Effector CD4-positive, alpha-beta T cell (primary cell): ENCODE measurements at places on chromosomes 1 and 21.

GRCh38 chr1:209879539-209879938 is 51.8 kb downstream of the UTP25 start:
- DNase-seq, result no peak

DNA sequence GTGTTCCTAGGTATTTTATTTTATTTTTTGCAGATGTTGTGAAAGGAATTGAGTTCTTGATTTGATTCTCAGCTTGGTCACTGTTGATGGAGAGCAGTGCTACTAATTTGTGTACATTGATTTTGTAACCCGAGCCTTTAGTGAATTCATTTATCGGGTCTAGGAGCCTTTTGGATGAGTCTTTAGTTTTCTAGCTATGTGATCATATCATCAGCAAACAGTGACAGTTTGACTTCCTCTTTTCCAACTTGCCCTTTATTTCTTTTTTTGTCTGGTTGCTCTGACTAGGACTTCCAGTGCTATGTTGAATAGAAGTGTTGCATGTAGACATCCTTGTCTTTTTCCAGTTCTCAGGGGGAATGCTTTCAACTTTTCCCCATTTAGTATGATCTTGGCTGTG is 138.9 kb downstream of the LHX8 start:
- no peak for DNase-seq

DNA sequence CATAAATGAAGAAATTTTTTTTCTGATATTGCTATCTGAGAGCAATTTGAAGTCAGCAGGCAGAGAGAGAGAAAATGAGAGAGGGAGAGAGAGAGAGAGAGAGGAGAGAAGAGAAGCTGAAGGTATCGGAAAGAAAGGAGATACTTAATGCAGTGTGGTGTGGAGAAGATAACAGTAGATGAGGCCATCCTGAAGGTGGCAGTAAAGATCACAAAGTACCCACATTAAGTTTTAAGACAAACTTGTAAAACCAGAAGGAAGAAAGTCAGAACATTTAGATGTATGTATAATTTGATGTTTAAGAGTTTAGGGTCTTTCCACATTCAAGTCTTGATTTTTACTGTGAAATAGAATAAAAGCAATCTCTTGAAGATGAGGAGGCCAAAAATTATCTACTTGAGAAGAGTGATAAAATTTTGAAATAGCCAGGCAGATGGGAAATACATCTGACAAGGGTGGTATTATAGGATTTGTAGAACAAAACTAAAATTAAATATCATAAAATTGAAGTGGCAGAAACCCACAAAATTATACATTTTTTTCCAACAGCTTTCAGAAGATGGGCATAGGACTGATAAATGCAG is 1753.4 kb downstream of the MRPL39 start:
- DNase-seq, result no peak

DNA sequence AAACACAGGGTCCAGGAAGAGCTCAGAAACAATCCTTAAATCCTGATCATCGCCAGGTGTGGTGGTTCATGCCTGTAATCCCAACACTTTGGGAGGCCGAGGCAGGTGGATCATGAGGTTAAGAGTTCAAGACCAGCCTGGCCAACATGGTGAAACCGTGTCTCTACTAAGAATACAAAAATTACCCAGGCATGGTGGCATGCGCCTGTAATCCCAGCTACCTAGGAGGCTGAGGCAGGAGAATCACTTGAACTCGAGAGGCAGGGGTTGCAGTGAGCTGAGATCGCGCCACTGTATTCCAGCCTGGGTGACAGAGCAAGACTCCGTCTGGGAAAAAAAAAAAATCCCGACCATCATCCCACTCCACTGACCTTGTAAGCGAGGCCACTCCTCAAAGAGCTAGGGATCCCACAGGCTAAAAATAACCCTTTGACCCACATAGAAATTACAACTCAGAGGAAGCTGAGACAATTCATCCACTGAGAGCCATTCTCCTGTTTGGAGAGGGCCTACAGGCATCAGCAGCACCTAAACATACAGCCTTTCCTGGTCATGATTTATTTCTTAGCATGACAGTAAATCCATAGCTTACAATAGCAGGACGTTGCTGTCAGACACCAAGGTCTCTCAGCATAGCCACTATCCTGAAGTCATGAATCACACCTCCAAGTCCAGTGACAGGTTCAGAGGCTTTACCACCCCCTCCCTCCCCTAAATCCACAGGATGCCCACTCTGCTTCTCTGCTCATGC is 66.7 kb downstream of the TGFBR3 start:
- DNase-seq, result no peak

GRCh38 chr1:18919956-18920355 is 17.6 kb upstream of the ALDH4A1 start:
- DNase-seq, result no peak

DNA sequence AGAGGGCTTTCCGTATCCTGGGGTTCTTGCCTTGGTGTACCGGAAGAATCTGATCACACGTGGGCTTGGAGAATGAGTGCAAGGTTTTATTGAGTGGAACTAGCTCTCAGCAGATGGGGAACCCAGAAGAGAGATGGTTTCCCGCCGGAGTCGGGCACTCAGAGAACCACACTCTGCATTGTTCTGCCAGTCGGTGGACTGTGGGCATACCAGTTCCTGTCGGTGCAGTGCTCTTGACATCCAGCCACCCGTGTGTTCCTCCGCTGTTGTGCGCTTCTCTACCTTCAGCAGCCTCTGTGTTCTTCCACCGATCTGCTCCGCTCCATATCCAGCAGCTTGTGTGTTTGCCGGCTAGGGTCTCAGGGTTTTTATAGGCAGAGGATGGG is 10.8 kb upstream of the PPIE start:
- no peak for DNase-seq

DNA sequence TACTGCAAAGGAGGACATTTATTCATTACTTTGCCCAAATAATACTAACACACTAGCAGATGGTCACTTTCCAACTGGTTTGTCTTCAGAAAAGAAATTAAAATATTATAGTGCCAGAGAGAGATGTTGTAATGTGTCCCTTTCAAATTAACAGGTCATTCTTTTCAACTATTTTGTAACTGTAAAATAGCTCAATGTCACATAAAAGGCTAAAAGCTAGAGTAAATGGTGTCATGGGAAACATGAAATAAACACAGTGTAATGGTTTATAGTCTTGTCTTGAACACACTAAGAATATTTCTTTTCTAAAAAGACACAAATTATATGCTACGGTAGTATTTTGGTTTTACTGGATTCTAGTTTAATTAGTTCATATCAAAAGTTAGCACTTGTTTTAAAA is 77.8 kb downstream of the ADGRL2 start:
- no peak for DNase-seq

- no peak for DNase-seq
Observed at GRCh38 chr1:157626099-157626498, 28.2 kb upstream of the FCRL4 start.

DNA sequence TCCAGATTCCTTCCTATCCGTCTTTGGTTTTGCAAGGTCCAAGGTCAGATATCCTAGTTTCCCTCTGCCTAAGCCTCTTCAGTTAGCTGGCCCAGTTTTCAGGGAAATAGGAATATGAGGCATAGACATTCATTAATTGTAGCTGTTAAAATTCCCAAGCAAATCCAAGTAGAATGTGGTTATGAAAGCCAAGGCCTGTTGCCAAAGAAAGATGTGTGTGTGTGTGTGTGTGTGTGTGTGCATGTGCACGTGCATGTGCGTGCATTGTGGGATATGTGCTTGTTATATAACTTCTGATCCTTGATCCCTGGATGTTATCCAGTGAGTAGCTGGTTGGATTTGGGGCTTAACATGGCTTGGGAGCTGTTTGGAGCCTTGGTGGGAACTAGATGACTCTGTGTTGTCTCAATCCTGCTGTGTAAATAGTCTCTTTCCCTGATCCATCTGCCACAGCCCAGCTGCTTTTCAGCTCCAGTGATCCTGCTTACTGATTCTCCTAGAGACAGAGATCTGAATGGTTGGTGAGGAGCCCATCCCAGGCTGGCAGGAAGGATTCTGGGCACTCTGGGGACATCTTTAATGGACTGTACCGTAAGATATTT is 70.6 kb upstream of the GCLM start:
- no peak for DNase-seq

DNA sequence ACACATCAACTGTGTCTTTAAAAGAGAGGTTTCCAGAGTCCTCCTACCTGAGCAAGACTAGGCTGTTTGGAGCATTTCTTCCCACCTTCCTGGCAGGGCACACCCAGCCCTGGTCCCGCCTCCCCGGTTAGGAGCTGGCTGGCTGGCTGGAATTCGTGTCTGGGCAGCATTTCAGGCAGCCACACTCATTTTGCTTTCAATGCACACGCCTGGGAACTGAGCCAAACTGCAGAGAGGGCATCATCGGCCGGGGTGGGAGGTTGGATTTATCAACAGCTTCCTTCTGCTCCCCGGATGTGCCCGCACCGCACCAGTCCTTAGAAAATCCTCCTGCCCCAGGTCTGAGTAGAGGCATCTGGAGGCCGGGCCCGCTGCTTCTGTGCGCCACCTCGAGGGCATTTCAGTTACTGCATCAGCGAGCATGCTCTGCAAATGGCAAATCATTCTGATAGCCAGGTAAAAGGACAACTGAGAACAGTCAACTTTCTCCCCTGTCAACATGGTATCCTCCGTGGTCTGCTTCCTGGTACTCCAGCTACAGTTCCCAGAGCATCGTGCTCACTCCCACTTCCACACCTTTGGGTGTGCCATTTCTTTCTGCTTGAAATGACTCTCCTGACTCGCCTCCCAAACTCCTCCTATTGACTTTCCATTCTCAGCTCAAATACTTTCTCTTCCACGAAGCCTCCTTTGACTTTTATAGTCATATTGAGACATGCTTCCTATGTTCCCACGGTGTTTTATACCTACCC is 20.6 kb downstream of the TCEA3 start:
- peak; percentile 74 for DNase-seq

DNA sequence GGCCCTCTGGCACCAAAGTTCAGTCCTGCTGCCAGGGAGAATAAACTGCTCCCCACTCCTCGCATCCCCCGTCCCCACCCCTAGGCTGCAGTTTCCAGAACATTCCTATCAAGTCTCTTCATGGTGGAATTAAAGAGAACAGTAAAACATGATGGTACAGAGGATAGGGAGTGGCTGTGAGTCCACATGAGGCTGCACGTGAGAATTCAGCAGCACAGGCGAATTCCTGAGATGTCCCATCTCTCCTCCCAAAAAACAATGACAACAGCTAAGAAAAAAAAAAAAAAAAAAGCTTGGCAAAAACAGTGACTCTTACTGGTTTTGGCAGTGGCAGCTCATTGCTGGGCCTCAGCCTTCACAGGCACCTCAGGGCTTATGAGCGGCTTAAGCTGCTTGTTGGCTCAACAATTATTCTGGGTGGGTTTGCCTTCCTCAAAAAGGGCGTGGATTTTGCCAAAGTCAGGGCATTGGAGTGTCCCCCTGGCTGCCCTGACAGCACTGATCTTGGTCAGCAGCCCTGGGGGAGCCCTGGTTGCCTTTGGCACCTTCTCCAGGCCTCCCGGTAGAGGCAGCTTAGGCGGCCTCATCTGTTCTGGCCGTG is 5.7 kb upstream of the IFFO2 start:
- no peak for DNase-seq

- DNase-seq, result no peak
Observed at GRCh38 chr1:47781171-47781959, 215.8 kb downstream of the TRABD2B start.

- no peak for DNase-seq
Observed at GRCh38 chr1:86101616-86102015, 55.0 kb downstream of the COL24A1 start.

DNA sequence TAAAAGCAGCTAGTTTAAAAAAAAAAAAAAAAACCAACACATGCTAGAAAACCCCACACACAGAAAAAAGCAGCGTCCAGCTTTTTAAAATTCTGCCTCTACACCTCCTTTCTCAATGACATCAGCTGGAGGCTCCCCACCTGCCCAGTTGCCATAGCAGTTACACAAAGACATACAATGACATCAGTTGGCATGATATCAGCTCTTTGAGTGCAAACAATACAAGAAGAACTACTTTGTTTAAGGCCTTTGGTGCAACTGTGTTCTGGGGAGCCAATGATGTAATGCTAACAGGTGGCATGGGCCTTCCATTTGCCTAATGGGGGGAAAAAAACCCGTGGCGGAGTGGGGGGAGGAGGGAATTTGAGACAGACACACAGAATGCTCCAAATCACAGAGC is 32.9 kb downstream of the DUSP10 start:
- DNase-seq, result peak; percentile 71

DNA sequence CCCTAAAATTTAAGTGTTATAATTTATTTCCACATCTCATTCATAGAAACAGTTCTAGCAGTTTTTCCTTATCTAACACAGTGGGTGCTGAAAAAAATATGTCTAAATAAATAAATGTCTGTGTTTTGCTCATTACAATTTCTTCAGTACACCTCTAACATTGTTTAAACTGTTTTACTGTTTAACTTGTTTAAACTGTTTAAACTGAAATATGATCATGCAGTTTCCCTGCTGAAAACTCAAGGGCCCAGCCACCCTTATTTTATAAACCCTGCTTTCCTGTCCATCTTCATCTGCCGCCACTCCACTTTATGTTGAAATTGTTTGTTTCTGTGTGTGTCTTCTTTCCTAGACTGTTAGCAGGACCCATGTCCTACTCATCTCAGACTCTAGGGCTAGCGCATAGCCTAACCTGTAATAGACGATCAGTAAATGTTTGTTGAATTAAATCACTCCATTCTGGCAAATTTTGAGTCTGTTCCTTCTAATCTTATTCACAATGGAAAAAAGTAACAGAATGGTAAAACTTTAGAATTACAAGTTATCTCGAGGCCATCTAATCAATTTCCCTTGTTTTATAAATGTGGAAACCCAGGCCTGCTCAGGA is 9.4 kb upstream of the PIK3C2B start:
- no peak for DNase-seq

DNA sequence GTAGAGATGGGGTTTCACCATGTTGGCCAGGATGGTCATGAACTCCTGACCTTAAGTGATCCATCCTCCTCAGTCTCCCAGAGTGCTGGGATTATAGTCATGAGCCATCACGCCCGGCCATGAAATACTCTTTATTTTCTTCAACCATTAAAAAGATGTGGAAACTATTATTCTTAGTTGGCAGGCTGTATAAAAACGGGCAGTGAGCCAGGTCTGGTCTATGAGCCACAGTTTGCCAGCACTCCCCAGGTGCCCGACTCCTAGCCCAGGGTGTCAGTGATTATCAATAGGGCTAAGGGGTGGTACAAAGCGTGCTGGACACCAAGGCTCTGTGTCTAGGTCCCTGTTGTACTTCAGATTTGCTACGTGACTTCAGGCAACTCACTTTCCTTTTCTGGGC is 3.7 kb upstream of the TMEM61 start:
- no peak for DNase-seq

DNA sequence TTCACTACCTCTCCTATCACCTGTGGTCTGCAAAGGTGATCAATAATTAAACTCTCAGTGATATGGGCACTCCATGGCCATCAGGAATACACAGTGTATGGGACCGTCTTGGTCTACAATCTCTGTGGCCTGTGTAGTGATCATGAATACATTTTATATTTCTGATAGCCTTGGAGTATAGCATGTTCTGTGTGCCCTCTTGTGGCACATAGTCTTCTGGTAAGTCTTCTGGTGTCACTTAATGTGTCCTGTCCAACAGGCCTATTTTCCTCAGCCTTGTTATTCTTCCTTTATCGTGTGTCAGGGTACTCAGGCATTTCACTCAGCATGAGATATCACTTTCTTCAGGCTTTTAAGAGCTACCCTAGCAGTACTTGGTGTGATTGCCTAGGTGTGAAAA is 393.6 kb downstream of the AGBL4 start:
- no peak for DNase-seq

- DNase-seq, result no peak
Observed at GRCh38 chr1:4600615-4601460, 53.6 kb upstream of the AJAP1 start.
